ENCODE measurements at places on chromosomes 12 and 14.

DNA sequence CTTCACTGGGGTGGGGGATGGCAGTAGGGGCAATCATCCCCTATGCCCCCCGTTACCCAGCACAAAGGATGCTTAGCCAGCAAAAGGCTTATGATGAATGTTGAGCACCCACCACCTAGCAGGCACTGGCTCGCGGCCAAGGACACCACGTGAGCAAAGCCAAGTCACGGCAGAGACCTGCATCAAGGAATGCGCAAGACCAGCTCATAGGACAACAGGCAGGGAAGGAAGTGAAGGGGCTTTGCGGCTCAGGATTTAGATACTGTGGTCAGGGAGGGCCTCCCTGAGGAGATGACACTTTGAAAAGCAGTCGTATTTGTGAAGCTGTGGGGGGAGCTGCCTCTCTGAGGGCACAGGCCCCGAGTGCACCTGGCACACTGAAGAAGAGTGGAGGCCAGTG, 32.8 kb downstream of the SH2B3 start:
- DNase-seq = peak; percentile 24

- peak; percentile 78 for DNase-seq
These were observed 26.9 kb upstream of the LGALS3 start for GRCh38 chr14:55102141-55102621.

GRCh38 chr14:78254911-78255461, 84.8 kb downstream of the NRXN3 start:
- DNase-seq = no peak

DNA sequence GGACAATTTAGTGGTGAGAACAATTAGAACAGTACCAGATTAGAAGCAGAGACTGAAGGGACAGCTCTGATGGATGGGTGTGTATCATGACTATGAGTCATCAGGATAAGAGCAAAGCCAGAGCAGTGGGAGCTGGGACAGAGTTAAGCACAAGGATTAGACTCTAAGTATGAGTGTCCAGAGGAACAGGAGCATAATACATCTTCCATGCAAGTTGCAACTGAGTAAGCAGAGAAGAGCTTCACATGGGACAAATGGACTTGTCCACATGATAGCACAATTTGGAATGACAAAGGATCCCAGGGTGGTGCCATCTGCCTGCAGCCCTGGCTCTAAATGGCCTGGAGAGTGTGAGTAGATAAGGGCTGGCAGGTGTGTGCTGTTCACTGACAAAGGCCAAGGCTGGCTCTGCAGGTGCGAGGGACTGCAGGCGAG, 226.4 kb upstream of the CAND1 start:
- no peak for DNase-seq

- DNase-seq = no peak
These were observed 2.3 kb downstream of the ARF3 start for GRCh38 chr12:48954841-48955501.

DNA sequence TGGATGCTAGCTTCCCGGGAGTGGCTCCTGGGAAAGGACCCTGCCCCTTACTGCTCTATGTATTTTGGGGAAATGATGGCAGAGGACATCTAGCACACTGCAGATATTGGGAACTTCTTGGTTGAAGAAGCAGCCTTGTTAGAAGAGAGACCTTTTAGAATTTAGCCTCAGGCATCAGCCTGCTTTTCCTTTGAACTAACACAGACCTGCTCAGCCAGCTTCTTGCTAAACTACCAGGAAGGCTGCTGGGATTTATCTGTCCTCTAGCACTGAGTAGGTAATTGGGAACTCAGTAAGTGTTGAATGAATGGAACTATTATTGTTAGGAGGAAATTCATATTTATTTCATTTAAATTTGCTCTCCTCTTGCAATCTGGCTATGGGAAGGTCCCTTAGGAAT, 77.3 kb downstream of the DRAM1 start:
- no peak for DNase-seq

- DNase-seq = no peak
These were observed 63.5 kb upstream of the PPM1H start for GRCh38 chr12:62998454-62998853.

GRCh38 chr12:3593906-3594483, 103.0 kb downstream of the PRMT8 start:
- no peak for DNase-seq

DNA sequence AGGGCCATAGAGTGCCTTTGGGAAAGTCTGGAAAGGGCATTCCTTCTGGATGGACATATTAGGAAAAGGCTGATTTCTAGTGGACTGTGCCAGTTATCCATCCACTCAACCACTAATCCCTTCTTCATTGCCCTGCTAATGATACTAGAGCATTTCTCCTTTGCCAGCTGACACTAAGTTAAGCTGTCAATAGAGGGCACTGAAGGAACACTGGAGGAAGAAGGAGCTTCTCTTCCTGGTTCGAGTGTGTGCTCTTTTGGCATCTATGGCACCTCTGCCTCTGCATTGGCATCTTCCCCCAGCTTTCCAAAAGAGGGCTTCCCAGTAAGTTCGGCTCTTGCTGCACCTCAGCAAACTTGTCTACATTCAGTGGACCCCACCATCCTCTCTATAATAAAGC, 165.4 kb downstream of the DERA start:
- no peak for DNase-seq

- DNase-seq = no peak
These were observed 37.7 kb downstream of the ZNF664 start for GRCh38 chr12:124010687-124011086.

Measured in nucleus accumbens (tissue), 56 donors.